Neural progenitor cell (in vitro differentiated cells): ENCODE measurements at places on chromosomes 7 and 10.

- DNase-seq: no peak
These were observed 48.8 kb downstream of the DAGLB start for GRCh38 chr7:6398943-6399342.

- no peak for DNase-seq
These were observed 494.3 kb downstream of the AUTS2 start for GRCh38 chr7:70092314-70093204.

GRCh38 chr7:2923291-2923781 is 79.2 kb upstream of the GNA12 start:
- no peak for DNase-seq

DNA sequence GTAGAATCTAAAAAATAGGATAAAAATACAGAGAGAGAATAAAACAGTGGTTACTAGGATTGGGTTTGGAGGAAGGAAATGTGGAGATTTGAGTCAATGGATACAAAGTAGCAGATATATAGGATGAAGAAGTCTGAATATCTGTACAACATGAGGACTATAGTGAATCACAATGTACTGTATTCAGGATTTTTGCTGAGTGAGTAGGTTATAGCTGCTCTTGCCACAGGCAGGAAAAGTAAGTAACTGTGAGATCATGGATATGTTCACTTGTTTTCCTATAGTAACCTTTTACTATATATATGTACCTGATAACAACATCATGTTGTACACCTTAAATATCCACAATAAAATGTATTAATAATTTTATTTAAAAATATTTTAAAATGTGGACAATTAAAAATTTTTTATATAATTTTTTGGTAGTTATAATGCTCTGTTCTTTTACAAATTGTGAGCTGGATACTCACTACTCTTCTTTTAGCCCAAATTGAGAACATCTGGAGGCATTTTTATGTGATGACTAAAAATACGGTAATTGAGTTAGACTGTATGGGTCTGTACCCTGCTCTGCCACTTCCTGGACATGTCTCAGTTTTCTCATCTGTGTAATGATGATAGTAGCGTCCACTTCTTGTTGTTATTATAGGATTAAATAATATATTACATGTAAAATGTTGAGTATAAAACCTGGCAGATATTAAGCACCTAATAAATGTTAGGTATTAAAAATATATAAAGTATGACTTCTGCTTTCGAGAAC is 439.1 kb downstream of the AUTS2 start:
- no peak for DNase-seq

GRCh38 chr7:14817829-14818614 is 84.5 kb downstream of the DGKB start:
- DNase-seq: no peak

DNA sequence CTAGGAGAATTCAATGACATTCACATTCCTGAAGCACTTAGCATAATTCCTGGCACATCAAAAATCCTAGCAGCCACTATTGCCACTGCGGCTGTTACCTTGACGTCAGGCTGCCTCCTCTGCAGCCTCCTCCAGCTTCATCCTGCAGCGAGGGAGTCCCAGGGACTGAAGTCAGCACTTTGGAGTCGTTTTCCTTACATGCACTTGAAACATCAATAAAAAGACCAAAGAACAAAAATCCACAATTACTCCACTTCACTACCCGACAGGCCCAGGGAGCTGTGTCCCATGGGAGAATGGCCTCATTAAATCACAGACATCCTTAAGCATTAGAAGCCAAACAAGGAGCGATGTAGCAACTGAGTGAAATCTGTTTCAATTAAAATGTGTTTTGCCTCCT is 48.6 kb upstream of the NANOS1 start:
- no peak for DNase-seq

GRCh38 chr7:134058980-134059379 is 68.2 kb upstream of the LRGUK start:
- DNase-seq: peak; percentile 22
